ENCODE measurements at places on chromosomes 5 and 9.
A peak's percentile ranks its signal among the peaks of the same experiment; 100 is the strongest.

DNA sequence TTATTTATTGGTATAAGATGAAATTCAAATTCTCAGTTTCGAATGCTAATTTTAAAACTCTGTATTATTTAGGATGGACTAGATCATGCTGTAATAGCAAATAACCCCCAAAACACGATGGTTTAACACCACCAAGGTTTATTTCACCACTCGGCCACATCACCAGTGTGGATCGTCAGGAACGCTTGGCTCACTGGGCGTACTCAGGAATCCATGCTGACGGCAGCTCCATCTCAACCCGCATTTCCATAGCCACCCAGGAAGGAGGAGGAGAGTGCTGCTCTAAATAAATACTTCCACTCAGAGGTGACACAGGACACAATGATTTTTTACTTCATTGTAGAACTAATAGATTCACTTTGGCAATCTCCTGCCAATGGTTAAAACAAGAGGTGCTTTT is 347.4 kb downstream of the SH3GL2 start:
- H3K36me3 ChIP-seq = no peaks in the 10 kb centered on the region
- H3K27me3 ChIP-seq = no peaks in the 10 kb centered on the region
- no peak overlapping the region for H3K4me3 ChIP-seq
- no peak overlapping the region for H3K27ac ChIP-seq

- H3K4me3 ChIP-seq = no peak overlapping the region
- no peak for DNase-seq
- no peak overlapping the region for H3K27ac ChIP-seq
- no peaks in the 10 kb centered on the region for H3K4me1 ChIP-seq
- no peaks in the 10 kb centered on the region for H3K36me3 ChIP-seq
Observed at GRCh38 chr5:76986825-76987526, 34.1 kb downstream of the CRHBP start.

- no peaks in the 10 kb centered on the region for H3K4me1 ChIP-seq
- no peaks in the 10 kb centered on the region for H3K27me3 ChIP-seq
- no peak overlapping the region for H3K27ac ChIP-seq
- H3K4me3 ChIP-seq = no peak overlapping the region
Observed at GRCh38 chr5:61657686-61658085, 325.6 kb downstream of the ZSWIM6 start.

GRCh38 chr5:106940301-106940846 is 730.4 kb downstream of the EFNA5 start:
- DNase-seq = no peak
- no peaks in the 10 kb centered on the region for H3K27me3 ChIP-seq
- H3K36me3 ChIP-seq = no peaks in the 10 kb centered on the region

- no peak overlapping the region for H3K4me3 ChIP-seq
- H3K4me1 ChIP-seq = peaks cover 43% of the 10 kb centered on the region
- no peaks in the 10 kb centered on the region for H3K36me3 ChIP-seq
- H3K27ac ChIP-seq = peak overlapping the region; percentile 52
- no peaks in the 10 kb centered on the region for H3K27me3 ChIP-seq
- DNase-seq = no peak
Observed at GRCh38 chr5:135249658-135250057, 149.4 kb downstream of the MACROH2A1 start.

- no peaks in the 10 kb centered on the region for H3K27me3 ChIP-seq
- no peaks in the 10 kb centered on the region for H3K36me3 ChIP-seq
- no peak overlapping the region for H3K27ac ChIP-seq
- H3K4me1 ChIP-seq = peaks cover 4% of the 10 kb centered on the region
Observed at GRCh38 chr5:139966856-139967255, 76.2 kb downstream of the NRG2 start.

GRCh38 chr5:164098531-164098930 is 593.1 kb downstream of the MAT2B start:
- H3K27ac ChIP-seq = no peak overlapping the region
- no peak overlapping the region for H3K4me3 ChIP-seq
- no peak for DNase-seq
- H3K27me3 ChIP-seq = no peaks in the 10 kb centered on the region

DNA sequence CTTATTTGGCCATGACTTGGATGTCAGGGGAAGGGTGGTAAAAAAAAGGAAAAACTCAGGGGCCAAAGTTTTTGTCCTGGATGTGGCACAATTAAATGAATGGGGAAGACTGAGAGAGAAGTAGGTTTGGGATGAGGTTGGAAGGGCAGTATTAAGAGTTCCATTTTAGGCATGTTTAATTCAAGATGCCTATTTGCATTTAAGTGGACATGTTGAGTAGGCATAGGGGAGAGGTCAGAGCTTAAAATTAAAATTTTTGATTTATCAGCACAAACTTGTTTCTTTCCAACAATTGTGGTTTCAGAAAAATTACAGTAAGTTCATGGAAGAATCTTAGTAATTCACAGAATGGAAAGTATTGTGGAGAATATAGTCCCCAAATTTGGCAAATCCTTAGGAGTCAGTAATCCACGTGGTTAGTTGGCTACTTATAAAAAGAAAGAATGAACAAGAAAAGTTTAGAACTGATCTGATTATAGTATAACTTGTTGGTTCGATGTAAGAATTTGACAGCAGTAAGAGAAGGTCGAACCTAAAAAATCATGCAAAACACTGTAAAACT is 265.9 kb downstream of the SAXO1 start:
- no peaks in the 10 kb centered on the region for H3K4me1 ChIP-seq
- no peak overlapping the region for H3K4me3 ChIP-seq
- no peak for DNase-seq
- H3K36me3 ChIP-seq = no peaks in the 10 kb centered on the region
- H3K27me3 ChIP-seq = no peaks in the 10 kb centered on the region

GRCh38 chr9:131781069-131781468 is 41.2 kb upstream of the RAPGEF1 start:
- H3K4me1 ChIP-seq = no peaks in the 10 kb centered on the region
- no peak overlapping the region for H3K27ac ChIP-seq
- no peaks in the 10 kb centered on the region for H3K27me3 ChIP-seq
- DNase-seq = no peak

DNA sequence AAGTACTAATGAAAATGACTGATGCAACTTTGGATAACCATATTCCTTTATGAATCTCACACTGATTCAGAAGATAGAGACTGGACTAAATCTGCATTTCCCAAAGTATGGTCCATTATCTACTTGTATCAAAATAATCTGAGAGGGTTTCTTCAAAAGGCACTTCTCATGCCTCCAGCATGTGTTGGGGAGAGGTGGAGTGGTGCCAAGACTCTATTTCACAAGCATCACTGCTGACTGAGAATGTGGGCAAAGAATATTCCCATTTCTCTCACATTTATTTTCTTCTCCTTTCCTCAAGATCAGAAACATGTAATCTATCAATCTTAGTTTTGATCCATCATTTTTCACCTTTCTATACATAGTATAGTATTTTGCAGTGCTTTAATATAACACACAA is 135.4 kb downstream of the GABRB2 start:
- no peaks in the 10 kb centered on the region for H3K36me3 ChIP-seq
- H3K27me3 ChIP-seq = no peaks in the 10 kb centered on the region
- no peak overlapping the region for H3K4me3 ChIP-seq
- H3K4me1 ChIP-seq = no peaks in the 10 kb centered on the region
- DNase-seq = no peak

- no peaks in the 10 kb centered on the region for H3K36me3 ChIP-seq
- H3K27me3 ChIP-seq = no peaks in the 10 kb centered on the region
- H3K4me3 ChIP-seq = no peak overlapping the region
- no peak for DNase-seq
- H3K27ac ChIP-seq = peak overlapping the region; percentile 10
- H3K4me1 ChIP-seq = no peaks in the 10 kb centered on the region
Observed at GRCh38 chr5:89397096-89397495, 514.1 kb upstream of the MEF2C start.

GRCh38 chr5:113187906-113188305 is 211.3 kb downstream of the DCP2 start:
- no peaks in the 10 kb centered on the region for H3K36me3 ChIP-seq
- H3K4me1 ChIP-seq = peaks cover 19% of the 10 kb centered on the region
- H3K27me3 ChIP-seq = no peaks in the 10 kb centered on the region
- no peak overlapping the region for H3K4me3 ChIP-seq
- H3K27ac ChIP-seq = no peak overlapping the region
- no peak for DNase-seq

GRCh38 chr5:132115375-132115774 is 41.8 kb downstream of the CSF2 start:
- no peak overlapping the region for H3K4me3 ChIP-seq
- DNase-seq = no peak
- no peaks in the 10 kb centered on the region for H3K27me3 ChIP-seq
- H3K4me1 ChIP-seq = no peaks in the 10 kb centered on the region
- H3K36me3 ChIP-seq = no peaks in the 10 kb centered on the region

- peak overlapping the region; percentile 52 for H3K27ac ChIP-seq
- H3K4me3 ChIP-seq = no peak overlapping the region
- H3K36me3 ChIP-seq = no peaks in the 10 kb centered on the region
- H3K27me3 ChIP-seq = no peaks in the 10 kb centered on the region
- H3K4me1 ChIP-seq = peaks cover 6% of the 10 kb centered on the region
- no peak for DNase-seq
Observed at GRCh38 chr9:133002147-133003070, 23.9 kb downstream of the GFI1B start.

- no peaks in the 10 kb centered on the region for H3K27me3 ChIP-seq
- DNase-seq = no peak
- H3K27ac ChIP-seq = no peak overlapping the region
Observed at GRCh38 chr5:34603378-34603777, 52.8 kb upstream of the RAI14 start.

DNA sequence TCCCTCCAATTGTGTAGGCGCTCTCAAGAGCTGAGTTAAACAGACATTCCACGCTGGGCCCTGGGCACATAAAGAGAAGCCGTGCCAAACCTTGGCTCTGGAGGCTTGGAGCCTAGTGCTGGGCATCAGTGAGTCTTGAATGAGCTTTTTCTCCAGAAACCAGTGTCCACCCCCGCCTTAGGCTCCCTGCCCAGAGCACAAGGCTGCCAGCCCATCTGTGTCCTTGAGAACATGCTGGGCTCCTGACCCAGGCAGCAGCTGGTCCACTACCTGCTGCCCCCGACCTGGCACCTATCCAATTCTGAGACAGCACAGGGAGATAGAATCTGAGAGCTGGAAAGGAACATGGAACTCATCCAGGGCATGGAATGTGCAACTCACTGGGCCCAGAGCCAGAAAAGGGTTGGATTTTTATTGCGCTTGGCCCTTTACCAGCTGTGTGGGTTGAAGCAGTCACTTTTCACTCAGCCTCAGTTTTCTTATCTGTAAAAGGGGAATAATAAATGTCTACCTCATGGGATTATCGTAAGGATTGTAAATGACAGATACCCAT is 92.4 kb upstream of the CPLX2 start:
- H3K27ac ChIP-seq = no peak overlapping the region
- DNase-seq = no peak
- no peaks in the 10 kb centered on the region for H3K4me1 ChIP-seq
- no peak overlapping the region for H3K4me3 ChIP-seq
- H3K36me3 ChIP-seq = no peaks in the 10 kb centered on the region
- no peaks in the 10 kb centered on the region for H3K27me3 ChIP-seq

DNA sequence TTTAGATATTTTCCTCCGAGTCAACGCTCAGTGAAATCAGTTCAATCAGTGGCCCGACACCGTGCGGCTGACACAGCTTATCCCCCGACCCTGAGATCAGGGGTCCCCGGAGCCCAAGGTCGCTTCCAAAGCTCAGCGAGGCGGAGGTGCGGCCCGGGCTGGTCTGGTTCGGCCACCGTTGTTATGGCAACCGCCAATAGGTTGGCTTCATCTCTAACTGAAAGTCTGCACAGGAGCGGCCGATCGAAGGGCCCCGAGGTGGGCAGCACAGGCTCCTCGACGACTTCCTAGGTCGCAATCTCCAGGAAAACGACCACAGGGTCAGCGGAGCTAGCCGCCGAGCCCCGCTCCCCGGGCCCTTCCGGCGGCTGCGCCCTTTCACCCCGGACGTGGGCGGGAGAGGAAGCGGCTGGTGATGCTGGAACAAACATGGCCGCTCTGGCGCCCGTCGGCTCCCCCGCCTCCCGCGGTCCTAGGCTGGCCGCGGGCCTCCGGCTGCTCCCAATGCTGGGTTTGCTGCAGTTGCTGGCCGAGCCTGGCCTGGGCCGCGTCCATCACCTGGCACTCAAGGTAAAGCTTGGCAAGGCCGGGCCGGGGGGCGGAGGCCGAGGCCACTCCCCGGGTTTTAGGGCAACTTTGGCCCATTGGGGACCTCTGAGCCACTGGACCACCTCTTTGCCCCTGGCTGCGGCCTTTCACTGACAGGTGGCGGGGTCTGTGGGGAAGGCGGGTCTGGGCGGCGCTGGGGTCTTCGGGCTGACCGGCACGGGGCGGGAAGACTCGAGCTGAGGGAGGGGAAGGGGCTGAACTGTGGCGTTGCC is at the start of gene GPR107:
GPR107 (plus strand) TSS at position 403 of the 821 bp plus-strand sequence; CDS start at position 430, 27 bp downstream.
- H3K27ac ChIP-seq = peak within 1 kb of the TSS; percentile 95
- no peak for DNase-seq
- H3K36me3 ChIP-seq = peaks cover 10% of the 10 kb centered on the region
- peaks cover 25% of the 10 kb centered on the region for H3K4me1 ChIP-seq
- H3K4me3 ChIP-seq = peak within 1 kb of the TSS; percentile 100

DNA sequence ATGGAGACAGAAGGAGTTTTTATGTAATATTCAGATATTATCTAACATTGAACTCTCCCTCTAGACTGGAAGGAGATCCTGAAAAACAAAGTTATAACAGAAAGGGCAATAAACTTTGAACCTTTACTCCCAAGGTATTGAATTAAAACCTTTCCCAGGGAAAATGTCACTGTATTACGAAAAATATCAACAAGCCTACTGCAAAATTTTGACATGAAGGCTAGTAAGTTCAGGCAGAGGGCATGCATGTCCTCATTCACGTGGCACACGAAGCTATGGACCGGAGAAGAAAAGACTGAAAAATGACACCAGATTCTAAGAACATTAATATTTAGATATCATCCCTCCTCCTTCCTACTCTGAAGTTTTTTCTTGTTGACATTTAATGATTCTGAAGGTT is 638.8 kb downstream of the LRRC70 start:
- no peaks in the 10 kb centered on the region for H3K27me3 ChIP-seq
- no peaks in the 10 kb centered on the region for H3K36me3 ChIP-seq
- H3K4me1 ChIP-seq = no peaks in the 10 kb centered on the region

DNA sequence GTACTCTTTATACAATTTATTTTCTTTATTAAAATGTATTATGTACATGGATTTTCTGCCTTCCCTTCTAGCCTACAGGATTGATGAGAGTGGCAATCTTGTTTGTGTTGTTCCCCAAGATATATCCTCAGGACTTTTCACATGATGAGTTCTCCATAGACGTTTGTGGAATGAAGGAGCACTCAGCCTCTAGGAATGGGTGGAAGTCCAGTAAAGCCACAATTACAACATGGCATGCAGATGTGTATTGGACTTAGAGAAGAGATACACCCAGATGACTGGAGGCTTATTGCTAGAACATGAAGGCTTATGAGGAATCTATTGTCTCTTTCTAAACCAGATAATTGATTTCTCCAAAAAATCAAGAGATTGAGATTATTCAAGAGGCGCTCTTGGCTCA is 8.2 kb upstream of the DOCK2 start:
- H3K27ac ChIP-seq = no peak overlapping the region
- no peak overlapping the region for H3K4me3 ChIP-seq
- no peaks in the 10 kb centered on the region for H3K36me3 ChIP-seq
- H3K27me3 ChIP-seq = no peaks in the 10 kb centered on the region

GRCh38 chr9:97502222-97502983 is 937 bp downstream of the TMOD1 start:
- H3K36me3 ChIP-seq = no peaks in the 10 kb centered on the region
- H3K4me1 ChIP-seq = peaks cover 23% of the 10 kb centered on the region
- H3K27ac ChIP-seq = peak overlapping the region; percentile 61
- peaks cover 2% of the 10 kb centered on the region for H3K27me3 ChIP-seq
- peak overlapping the region; percentile 74 for H3K4me3 ChIP-seq

Measured in esophagus squamous epithelium (tissue), 5 donors.